ENCODE measurements at places on chromosomes 13 and 19. TPM values are rescaled to one million over a fixed set of nuclear protein-coding genes. Genes with fewer than 3 reads are reported as not detected.

GRCh38 chr13:95060014-95060519, 241.2 kb downstream of the ABCC4 start:
- no peak for DNase-seq

DNA sequence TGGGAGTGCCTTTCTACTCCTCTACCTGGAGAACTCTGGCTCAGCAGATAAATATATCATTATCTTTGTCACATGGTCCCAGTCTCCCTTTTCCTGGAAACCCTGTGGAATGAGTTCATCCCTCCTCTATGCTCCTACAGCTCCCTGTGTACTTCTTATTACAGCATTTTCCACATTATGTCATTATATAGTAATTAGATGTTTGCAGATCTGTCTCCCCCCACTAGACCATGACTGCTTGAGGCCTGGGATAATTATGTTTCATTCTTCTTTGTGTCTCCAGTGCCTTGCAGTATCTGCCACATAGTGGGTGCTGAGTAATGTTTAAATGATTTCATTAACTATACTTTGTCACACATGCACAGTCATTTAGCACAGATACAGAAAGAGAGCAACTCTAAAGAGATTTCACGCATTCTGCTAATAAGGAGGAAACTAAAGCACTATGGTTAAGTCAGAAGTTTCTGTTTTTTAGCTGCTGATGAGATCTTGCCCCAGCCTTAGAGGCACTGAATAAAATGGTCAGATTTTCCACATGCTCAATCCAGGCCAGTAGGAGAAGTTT, 66.1 kb upstream of the DIAPH3 start:
- no peak for DNase-seq

- peak; percentile 63 for DNase-seq
These were observed 47.2 kb downstream of the LYL1 start for GRCh38 chr19:13055213-13056051.

- no peak for DNase-seq
These were observed 157.6 kb downstream of the FOXO1 start for GRCh38 chr13:40508767-40509342.

DNA sequence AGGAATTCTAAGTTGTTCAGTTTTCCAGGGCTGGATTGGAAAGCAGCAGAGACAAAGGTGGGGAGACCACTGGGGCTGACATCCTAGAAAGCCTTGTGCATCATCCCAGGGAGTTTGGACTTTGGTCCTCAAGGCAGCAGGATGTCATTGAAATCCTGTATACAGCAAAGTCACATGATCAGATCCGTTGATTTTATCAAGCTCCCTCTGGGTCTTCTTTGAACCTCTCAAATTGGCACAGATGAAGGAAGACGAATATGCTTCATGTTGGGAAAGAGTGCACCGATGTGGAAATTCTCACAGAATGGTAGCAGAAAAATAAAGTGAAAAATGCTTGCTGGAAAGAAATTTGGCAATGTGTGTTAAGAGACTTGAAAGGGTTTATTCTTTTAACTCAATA, 149.8 kb upstream of the TMTC4 start:
- DNase-seq, result no peak

DNA sequence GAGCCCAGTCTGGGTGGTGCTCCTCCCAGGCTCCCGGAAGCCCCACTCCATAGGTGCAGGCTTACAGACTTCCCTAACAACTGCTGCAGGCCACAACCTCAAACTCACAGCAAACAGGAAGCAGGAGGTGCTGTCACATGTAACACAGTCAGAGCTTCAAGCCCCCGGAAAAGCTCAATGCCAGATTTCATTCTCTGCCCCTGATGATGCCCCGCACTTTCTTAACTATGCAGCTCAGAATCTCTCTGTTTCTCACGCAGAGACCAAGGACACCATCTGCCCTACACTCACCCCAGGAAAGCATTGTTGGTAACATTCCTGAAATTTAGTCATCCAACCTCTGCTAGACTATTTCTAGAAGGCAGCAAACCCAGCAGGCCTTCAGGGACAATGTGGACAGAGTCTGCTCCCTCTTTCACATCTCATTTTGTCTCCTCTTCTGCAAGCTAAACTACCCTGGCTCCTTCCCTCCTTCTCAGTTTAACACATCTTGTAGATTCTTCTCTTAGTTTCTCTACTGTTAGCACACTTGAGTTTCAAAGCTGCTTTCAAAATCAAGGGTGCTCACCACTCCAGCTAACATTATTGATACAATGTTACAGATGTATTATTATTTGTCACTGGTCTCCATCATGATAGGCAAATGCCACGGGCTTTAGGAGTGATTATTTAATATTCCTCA, 162.5 kb downstream of the KCTD12 start:
- DNase-seq, result no peak

- no peak for DNase-seq
These were observed 181.9 kb downstream of the SHISA2 start for GRCh38 chr13:25869941-25870340.

- no peak for DNase-seq
These were observed 161.0 kb downstream of the SLITRK6 start for GRCh38 chr13:85638265-85638664.

NUP58 gene
- polyA plus RNA-seq, result 42.9 TPM

ZNF723 gene
- polyA plus RNA-seq, result not detected

FLT3 gene
- 0.19 TPM for polyA plus RNA-seq

ZNF324B gene
- polyA plus RNA-seq, result 7.3 TPM

NXNL1 gene
- polyA plus RNA-seq, result 0.26 TPM

KLK12 gene
- not detected for polyA plus RNA-seq
